ENCODE measurements at places on chromosomes 1 and 21.

- ATAC-seq: no peak
These were observed 378.4 kb downstream of the ADGRL2 start for GRCh38 chr1:82179131-82179530.

- ATAC-seq: no peak
These were observed 6.1 kb upstream of the C4BPA start for GRCh38 chr1:207097871-207098324.

DNA sequence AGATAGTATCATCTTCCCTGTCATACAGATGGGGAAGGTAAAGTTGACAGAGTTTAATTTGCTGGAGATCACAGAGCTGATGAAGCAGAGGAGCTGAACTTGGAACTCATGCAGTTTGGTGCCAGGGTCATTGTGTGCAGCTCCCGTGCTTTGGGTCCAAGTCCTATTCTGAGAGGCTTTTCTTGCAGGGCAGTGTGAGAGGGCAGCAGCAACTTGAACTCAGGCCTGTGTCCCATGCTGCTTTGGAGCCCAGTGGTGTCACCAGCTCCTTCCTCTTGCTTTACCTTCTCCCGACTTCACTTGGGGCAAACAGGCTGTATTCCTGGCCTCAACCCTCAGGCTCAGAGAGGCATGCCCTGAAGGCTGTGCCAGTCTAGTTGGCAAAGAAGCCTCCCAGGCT lies 24.7 kb downstream of the INAVA start:
- no peak for ATAC-seq

DNA sequence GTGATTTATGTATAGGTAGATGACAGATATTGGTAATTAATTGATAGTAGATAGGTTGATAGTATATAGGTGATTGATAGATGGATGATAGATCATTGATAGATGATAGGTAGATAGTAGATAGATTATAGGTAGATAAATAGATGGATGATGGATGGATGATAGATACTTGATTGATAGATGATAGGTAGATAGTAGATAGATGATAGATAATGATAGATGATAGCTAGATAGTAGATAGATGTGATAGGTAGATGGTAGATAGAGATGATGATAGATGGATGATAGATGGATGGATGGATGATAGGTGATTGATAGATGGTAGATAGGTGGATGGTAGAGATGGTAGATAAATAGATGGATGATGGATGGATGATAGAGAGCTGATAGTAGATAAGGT lies 62.0 kb upstream of the SAMD11 start:
- no peak for ATAC-seq

GRCh38 chr1:32291145-32291707 lies 657 bp upstream of the HDAC1 start:
- no peak for ATAC-seq

GRCh38 chr1:121417325-121417923 lies 232.6 kb downstream of the SRGAP2C start:
- no peak for ATAC-seq

DNA sequence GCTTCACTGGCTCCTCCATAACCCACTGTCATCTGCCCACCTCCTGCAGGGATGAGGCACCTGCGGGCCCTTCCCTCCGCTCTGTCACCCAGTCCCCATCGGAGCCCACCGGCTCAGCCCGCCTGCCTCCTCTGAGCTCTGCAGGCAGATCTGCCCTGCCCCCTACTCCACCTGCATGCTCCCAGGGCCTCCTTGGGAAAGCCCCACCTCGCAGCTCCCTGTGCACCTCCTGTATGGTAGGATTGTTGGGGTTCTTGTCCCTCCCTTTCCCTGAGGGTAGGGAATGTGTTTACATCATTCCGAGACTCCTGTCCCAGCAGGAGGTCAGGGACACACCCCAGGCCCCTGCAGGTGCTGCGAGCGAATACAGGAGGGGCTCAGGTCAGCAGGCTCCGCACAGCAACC lies 50.5 kb downstream of the SIK1 start:
- ATAC-seq: no peak

GRCh38 chr1:28246427-28246832 lies 10.5 kb downstream of the ATP5IF1 start:
- ATAC-seq: no peak

DNA sequence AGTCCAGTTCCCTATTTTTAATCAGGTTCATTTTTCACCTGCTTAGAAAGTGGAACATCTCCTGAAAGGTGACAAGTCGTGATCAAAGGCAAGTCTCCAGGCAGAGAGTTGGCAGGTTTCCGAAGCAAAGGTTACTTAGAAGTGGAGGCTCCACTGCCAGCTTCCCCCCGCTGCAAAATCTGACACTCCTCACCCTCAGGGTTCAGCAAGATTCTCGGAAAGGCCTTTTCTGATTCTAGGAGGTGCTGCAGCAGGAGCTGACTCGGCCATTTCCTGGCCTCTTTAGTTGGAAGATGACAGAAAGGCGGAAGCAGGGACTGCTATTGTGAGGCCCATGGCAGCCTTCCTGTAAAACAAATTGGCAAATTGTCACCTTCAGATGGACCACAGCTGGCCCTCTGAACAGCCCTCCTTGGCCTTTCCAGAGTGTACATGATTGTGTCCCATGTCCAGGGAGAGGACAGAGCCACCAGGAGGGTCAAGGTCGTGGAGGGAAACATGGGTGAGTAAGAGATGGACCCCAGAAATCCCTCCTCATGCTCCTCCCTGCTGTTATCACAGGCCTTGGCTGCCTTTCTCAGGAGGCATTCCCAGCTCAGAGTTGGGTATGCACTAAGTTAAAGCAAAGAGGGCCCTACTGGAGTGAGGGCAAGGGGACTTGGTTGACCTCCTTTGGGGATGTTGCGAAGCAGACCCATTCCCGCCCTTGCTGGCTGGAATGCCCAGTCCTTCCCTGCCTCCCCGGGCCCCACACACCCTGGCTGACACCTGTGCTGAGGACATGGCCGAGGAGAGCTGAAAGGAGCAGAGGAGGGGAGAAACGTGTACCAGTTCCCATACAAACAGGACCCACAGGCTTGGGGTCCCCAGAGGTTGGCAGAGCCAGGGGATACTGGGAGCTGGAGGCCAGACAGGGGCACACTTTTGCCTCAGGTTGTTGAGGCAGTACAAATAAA lies 115.5 kb upstream of the IRF2BP2 start:
- ATAC-seq: no peak

- no peak for ATAC-seq
These were observed 20.8 kb downstream of the LRRC8B start for GRCh38 chr1:89545264-89546038.

- ATAC-seq: no peak
These were observed 25.7 kb downstream of the RPRD2 start for GRCh38 chr1:150389650-150390049.

- peak; percentile 13 for ATAC-seq
These were observed 124.2 kb downstream of the GALNT2 start for GRCh38 chr1:230191079-230191804.

DNA sequence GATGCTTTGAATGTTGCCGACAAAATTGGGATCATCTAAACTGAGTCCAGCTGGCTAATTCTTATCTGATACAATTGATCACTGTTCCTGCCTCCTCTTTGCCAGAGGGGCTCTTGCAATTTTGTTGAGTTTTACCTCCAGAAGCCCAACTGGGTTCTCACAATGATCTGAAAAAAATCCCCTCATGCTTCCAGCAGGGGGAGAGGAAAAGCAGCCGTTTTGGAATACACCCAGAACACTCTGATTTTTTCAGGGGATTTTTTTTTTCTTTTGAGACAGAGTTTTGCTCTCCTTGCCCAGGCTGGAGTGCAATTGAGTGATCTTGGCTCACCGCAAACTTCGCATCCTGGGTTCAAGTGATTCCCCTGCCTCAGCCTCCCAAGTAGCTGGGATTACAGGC lies 13.9 kb upstream of the RERE start:
- no peak for ATAC-seq

DNA sequence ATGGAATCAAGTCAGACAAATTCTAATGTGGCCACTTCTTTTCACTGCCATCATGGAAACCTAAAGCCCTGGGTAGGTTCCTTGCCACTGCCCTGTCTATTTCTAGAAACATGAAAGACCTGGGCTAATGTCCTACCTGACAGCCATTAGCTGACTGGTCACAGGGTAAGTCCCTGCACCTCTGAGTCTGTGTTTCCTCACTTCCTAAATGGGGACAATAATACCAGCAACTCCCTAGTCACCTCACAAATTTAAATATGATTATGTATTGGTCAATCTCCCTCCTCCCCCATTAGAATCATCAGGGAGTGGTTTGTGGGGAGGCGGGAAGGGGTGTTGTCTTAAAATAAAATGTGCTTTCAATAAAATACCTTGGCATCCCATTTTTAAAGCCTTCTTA lies 2.2 kb downstream of the CREG1 start:
- no peak for ATAC-seq

GRCh38 chr1:207801819-207802218 lies 50.0 kb downstream of the CD46 start:
- ATAC-seq: no peak

DNA sequence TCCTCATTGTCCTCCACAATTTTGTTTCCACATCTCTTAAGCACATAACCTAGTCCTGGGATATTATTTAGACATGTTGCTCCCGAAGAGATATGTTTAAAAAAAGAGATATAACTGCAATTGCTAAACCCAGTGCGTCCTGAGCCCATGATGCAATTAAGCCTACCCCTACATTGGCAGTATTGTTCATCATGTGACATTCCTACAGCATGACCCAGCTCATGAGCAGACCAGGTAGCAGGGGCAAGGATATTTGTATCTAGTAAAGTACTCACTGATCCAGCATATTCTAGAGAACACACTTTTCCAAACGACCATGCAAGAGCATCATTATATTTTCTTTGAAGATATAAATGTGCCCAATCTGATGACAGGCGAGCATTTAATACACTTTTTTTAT lies 1.2 kb downstream of the ADAM30 start:
- ATAC-seq: no peak

- no peak for ATAC-seq
These were observed 5.5 kb upstream of the PIK3R3 start for GRCh38 chr1:46137916-46138315.

- ATAC-seq: no peak
These were observed 107.8 kb downstream of the NGF start for GRCh38 chr1:115230281-115230680.
